ENCODE measurements at places on chromosomes 1 and 21. TPM values are rescaled to one million over a fixed set of nuclear protein-coding genes. Genes with fewer than 3 reads are reported as not detected.

LCE1A gene
- not detected for total RNA-seq

SLC22A15 gene
- 5.0 TPM for total RNA-seq

GRHL3 gene
- total RNA-seq: 1.4 TPM

MAP3K6 gene
- 10.3 TPM for total RNA-seq

DNASE2B gene
- total RNA-seq: not detected

DNA sequence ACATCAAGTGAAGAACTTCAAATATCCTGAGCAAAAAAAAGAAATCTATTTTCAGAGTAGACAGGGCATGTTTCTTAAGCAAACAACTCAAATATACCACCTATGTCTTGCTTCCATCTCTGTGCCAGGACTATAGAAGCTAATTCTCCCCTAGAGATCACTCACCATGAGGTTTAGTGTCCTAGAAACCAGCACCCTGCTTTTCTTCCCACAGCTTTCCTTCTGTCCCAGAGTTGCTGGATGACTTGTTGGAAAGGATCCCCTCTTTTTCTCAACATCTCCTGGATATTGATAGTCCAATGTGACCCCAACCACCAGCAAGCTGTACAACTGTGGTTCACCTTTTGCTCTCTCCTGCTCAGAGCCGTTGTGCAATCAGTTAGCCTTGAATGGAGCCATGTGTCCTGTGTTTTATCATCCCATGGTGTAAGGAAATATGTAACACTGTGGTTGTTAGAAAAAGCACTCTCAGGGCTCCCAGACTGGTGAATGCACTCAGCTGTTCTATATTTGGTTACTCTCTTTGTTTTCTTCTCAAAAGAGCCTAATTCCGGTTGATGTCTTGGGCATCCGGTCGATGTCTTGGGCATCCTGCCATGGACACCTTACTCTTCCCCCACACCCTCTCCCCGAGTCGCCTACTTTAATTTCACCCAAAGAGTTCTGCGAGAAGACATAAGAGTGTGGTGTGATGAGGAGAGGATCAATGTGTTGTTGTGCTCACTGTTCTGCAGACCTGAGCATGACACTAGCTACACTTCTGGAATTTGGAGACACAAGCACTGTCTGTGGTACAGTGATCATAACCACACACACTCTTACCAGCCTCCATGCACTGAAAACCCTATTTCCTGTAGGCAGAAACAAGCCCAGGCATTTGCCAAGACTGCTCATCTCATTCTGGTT, 1.7 kb downstream of the TNFSF4 start:
- peaks cover 26% of the 10 kb centered on the region for H3K4me1 ChIP-seq
- no peak overlapping the region for H3K27ac ChIP-seq
- H3K27me3 ChIP-seq: no peaks in the 10 kb centered on the region
- no peak for DNase-seq
- no peaks in the 10 kb centered on the region for H3K36me3 ChIP-seq

DNA sequence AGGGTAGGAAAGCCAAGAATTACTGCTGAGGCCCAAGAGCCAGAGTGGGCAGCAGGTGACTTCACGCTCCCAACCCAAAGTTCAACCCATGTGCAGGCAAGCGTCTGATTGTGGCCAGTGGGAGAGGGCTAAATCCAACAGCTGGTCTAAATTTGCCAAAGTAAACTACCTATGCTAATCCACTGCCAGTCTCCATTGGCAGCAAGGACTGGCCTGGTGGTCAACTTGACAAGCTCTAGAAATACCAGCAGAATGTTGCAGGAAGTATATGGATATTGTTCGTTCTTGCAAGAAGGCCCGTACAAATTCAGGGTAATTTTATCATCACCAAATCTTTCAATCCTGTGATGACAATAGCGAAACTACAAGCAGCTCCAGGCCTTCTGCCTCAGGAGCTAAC, 1.5 kb downstream of the TMEM63A start:
- no peak for DNase-seq
- peaks cover 60% of the 10 kb centered on the region for H3K4me1 ChIP-seq
- peaks cover 80% of the 10 kb centered on the region for H3K36me3 ChIP-seq
- H3K27me3 ChIP-seq: no peaks in the 10 kb centered on the region
- H3K27ac ChIP-seq: peak overlapping the region; percentile 85

DNA sequence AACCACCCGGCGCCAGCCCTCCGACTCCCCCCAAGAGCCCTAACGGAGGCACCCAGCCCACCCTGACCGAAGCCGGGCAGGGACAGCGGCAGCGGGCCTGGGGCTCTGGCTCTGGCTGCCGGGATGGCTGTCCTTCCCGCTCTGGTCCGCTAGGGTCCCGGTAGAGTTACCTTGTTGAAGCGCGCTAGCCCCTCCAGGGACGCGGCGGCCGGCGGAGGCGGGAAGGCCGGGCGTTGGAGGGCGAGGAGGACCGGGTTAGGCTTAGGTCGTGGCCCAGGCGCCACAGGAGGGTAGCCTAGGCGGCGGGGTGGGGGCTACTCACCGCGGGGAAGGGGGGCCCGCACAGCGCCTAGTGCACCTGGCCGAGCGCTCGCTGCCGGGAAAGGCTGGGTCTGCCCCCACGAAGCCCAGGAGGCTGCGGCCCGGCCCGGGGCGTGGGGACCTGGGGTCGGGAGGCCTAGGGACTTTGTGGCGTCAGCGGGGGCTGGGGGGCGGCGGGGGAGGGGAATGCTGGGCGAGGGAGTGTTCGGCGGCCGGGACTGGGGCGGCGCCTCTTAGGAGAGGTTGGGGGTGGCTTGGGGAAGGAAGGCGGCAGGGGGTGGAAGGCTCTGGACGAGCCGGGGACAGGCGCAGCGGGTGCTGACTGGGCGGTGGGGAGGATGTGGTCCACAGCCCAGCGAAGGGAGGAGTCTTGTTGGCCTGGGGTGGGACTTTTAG, at the start of gene TRIM17:
Gene TRIM17, minus strand, starts transcription at position 645 of the 717 bp plus-strand sequence. CDS start 1,789 bp downstream, outside the sequence.
- H3K27ac ChIP-seq: peak within 1 kb of the TSS; percentile 90
- peaks cover 37% of the 10 kb centered on the region for H3K36me3 ChIP-seq
- H3K4me1 ChIP-seq: peaks cover 34% of the 10 kb centered on the region
- H3K4me3 ChIP-seq: peak within 1 kb of the TSS; percentile 73

DNA sequence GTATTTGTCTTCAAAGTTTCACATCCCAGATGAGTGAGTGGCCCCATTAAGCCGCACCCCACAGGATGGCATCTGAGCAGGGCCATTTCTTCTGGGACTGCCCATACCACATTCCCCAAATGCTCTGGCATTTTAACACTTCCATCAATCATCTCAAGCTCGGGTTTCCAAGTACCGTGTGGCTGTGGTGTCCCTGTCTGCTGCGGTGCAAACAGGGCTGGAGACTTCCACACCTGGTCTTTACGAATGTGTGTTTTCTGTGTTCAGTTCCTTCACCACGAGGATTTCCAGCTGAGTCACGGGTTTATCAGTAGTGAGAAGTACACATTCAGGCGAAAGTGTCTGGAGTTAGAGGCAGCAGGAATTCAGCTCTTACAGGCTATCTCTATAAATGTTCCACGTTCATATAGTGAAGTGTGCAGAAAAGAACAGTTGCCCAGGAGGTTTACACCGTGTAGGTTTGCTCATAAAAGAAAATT, 195.2 kb downstream of the RHOU start:
- no peak overlapping the region for H3K4me3 ChIP-seq
- peaks cover 35% of the 10 kb centered on the region for H3K4me1 ChIP-seq
- H3K27me3 ChIP-seq: peaks cover 8% of the 10 kb centered on the region
- H3K27ac ChIP-seq: no peak overlapping the region
- DNase-seq: peak; percentile 33

- no peaks in the 10 kb centered on the region for H3K36me3 ChIP-seq
- no peak overlapping the region for H3K27ac ChIP-seq
- DNase-seq: no peak
- no peaks in the 10 kb centered on the region for H3K4me1 ChIP-seq
Measured at GRCh38 chr21:34974162-34974981, 74.7 kb downstream of the RUNX1 start.

GRCh38 chr1:199172171-199173124, 533.6 kb downstream of the PTPRC start:
- H3K27me3 ChIP-seq: no peaks in the 10 kb centered on the region
- H3K27ac ChIP-seq: no peak overlapping the region
- DNase-seq: no peak
- H3K4me1 ChIP-seq: peaks cover 29% of the 10 kb centered on the region
- no peaks in the 10 kb centered on the region for H3K36me3 ChIP-seq

GRCh38 chr1:118913818-118914217, 74.3 kb downstream of the TBX15 start:
- peak overlapping the region; percentile 80 for H3K27ac ChIP-seq
- H3K4me1 ChIP-seq: peaks cover 18% of the 10 kb centered on the region
- no peak for DNase-seq
- H3K4me3 ChIP-seq: peak overlapping the region; percentile 53
- no peaks in the 10 kb centered on the region for H3K27me3 ChIP-seq

DNA sequence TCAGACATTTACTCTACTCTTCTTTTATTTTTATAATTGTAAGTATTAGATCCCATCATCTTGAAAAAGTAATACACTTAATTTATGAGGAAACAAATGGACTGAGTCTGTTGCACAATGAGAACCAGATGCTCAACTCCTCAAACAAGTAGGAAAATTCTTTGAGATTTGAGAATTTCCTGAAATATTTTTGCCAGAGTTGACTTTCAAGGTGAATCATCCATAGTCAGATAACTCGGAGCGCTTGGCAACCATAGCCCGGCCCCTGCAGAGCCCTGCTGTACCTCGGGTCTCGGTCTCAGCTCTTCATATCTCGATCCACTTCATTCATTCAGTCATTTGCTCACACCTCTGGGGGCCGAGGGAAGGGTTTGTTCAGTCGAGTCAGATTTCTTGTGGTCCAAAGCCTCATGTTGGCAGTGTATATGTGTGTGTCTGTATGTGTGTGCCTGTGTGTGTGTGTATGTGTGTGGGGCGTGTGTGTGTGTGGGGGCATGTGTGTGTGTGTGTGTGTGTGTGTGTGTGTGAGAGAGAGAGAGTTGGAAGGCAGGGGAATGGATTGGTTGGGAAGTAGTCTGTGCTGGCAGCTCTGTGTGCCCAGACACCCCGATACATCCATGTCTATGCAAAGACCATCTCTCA, 18.1 kb upstream of the PCP4 start:
- H3K27me3 ChIP-seq: peaks cover 3% of the 10 kb centered on the region
- H3K36me3 ChIP-seq: no peaks in the 10 kb centered on the region
- no peak overlapping the region for H3K4me3 ChIP-seq
- no peaks in the 10 kb centered on the region for H3K4me1 ChIP-seq
